ACHN (cell line): ENCODE measurements at places on chromosomes 7 and 10.
A peak's percentile ranks its signal among the peaks of the same experiment; 100 is the strongest.

DNA sequence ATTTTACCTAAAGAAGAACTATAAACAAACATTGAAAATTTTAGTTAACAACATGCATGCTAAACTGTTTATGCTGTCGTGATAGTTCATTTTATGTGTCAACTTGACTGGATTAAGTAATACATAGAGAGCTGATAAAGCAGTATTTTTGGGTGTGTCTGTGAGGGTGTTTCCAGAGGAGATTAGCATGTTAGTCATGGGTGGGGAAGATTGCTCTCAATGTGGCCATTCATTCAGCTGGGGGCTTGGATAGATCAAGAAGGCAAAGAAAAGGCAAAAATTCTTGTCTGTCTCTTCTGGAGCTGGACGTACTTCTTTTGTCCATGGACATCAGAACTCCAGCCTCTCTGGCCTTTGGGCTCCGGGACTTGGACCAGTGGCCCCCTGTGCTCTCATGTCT is 172.9 kb upstream of the SEMA3E start:
- no peak for DNase-seq

DNA sequence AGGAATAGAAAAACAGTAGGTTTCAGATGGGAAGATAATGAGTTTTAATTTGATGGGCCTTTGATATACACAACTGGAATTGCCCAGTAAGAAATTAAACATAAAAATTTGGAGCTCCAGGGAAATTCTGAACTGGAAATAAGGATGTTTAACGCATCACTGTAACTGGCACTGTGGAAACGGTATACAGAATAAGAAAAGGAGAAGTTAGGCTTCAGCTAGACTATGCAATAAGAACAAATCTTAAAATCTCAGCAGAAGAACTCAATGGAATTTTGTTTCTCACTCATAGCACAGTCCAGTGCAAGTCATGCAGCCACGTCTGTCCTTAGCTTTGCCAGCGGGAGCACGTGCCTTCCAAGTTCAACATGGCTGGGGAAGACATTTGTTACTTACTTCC is 52.9 kb upstream of the FGL2 start:
- DNase-seq = no peak

GRCh38 chr7:102439963-102440795 is 6.8 kb downstream of the ORAI2 start:
- DNase-seq = peak; percentile 89

- no peak for DNase-seq
Measured at GRCh38 chr10:78763651-78764395, 304.9 kb upstream of the ZMIZ1 start.

- DNase-seq = no peak
Measured at GRCh38 chr7:30268586-30268985, 15.8 kb upstream of the ZNRF2 start.

GRCh38 chr7:39083781-39084180 is 106.1 kb downstream of the POU6F2 start:
- no peak for DNase-seq

DNA sequence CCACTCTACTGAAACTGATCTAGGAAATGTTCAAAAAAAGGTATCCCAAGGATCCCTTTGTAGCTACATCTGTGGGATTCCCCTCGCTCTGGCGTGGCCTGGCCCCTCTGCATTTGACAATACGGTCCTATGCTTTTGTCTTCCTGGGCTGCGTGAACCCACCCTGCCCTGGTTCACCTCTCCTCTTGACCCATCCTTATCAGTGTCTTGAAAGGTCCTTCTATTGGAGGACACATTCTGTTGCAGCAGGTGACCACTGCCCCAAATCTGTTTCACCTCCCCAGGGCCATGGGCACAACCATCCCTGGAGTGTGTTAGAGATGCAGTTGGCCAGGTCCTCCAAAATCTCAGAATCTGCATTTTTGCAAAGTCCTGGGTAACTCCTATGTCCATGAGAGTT is 100.8 kb downstream of the EGFR start:
- no peak for DNase-seq

DNA sequence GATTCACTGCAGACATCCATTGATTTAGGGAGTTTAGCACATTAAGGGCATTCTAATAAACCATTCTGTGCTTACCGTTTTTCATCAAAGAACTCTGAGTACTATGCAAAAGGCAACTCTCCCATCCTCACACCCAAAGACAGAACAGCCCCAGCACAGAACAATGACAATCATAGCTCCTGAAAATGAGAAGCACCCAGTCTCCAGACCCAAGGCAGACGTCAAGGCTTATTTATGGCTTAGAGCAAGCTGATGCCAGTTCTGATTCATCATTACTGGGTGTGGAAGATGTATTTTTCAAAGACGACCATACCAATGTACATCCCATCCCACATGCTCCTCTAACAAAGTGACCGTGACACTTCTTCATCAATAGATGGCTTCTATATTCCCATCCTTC is 67.6 kb downstream of the OSBPL3 start:
- DNase-seq = no peak

DNA sequence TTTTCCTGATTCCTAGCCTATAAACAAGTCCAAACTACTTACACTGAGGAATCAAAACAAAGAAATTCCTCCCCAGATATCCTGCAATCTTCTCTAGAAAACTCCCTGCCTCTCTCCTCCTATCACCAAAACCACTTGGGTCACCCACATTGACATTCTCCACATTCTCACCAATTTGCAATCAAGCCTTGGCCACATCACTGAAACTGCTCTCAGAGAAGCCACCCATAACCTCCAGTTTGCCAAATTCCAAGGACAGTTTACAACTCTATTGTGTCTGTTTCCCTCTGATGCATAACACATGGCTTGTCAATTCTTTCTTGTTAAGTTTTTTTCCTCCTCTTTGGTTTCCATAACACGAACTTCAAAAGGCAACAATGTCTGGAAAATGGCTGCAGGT is 233.5 kb downstream of the XPNPEP1 start:
- DNase-seq = no peak
